Activated CD4-positive, CD25-positive, alpha-beta regulatory T cell treated with anti-CD3 and anti-CD28 coated beads, Interleukin-2, amount 50 U/mL, for 16 hours (primary cell): ENCODE measurements at places on chromosomes 11 and 22.
A peak's percentile ranks its signal among the peaks of the same experiment; 100 is the strongest.

DNA sequence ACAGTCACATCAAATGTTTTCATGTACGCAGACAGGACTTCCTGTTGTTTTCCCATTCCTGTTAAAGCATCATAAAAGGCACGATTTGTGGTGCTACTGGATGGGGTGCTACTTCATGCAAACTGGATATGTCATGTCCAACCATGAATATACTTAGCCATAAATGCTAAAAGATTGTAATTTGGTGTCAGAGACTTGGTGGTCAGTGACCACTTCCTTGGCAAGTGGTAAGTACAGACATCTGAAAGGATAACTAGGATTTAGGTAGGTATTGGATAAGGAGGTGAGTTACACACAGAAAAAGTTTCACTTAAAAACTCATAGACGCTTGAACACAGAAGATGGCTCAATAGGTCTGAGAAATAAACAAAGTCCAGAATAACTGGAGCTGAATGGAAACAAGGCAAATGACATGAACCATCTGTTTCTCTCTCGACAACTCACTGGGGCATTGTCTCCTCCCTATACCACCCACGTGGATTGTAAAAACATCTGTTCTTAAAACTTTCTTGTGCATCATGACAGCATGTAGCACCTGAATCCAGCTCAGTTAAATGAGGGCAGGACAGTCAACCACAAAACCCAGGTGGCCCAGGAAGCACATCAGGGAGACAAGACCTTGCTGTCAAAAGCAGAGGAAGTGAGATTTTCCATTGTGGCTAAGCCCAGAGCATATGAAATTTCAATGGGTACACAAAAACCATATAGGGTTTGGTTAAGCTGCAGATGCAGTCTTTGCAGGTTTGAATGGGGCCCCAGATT, 22.1 kb upstream of the IGLL5 start:
- no peak for DNase-seq

DNA sequence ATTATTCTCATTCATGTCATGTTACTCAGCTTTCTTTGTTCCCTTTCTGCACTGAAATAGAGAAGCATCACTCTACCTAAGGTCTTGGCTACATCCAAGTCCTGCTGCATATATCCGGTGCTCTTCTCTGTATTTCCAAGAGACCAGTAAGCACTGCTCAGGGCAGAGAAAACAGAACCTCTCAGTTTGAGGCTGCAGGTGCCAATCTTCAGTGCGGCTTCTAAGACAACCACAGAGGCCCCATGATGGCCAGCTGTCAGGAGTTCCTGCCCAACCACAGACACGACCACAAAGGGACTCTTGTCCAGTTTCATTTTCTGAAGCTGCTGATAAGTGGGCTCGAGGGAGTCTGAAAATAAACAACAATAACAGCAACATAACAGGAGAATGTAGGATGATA, 378.4 kb upstream of the PITPNB start:
- DNase-seq, result no peak

DNA sequence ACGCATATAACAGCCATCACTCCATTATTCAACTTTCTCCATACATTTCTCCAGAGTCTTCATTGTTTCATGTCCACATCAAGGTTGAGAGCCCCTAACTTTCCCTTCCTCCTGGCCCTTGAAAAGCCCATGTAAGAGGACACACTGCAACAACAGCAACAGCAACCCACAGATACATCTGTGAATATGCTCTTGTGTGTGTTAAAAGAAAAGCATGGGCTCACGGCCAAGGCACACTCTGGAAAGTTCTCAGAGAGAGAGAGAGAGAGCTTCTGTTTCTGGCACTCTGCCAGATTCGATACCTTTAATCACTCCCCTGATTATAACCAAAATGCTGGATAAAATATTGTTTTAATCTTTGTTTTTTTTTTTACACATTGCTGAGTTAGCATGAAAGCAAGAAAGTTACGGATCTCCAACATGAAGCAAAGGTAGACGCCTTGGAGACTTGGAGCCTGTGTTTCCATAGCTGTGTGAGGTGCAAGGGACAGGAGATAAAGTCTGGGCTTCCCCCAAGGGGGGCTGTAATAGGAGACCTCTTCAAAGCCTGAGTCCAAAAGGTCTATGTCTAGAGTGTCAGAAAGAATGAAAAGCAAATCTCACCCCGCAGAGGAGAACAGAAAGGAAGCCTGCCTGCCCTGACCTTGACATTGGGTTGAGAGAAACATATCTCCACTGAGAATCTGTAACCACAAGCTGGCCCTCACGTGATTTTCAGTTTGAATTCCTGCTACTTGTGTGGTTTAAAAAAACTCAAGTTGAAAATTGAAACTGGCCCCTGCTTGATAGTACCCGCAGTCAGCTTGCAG, 33.7 kb upstream of the MPPED1 start:
- no peak for DNase-seq

- no peak for DNase-seq
Observed at GRCh38 chr11:5631969-5632635, 7.3 kb downstream of the TRIM34 start.

DNA sequence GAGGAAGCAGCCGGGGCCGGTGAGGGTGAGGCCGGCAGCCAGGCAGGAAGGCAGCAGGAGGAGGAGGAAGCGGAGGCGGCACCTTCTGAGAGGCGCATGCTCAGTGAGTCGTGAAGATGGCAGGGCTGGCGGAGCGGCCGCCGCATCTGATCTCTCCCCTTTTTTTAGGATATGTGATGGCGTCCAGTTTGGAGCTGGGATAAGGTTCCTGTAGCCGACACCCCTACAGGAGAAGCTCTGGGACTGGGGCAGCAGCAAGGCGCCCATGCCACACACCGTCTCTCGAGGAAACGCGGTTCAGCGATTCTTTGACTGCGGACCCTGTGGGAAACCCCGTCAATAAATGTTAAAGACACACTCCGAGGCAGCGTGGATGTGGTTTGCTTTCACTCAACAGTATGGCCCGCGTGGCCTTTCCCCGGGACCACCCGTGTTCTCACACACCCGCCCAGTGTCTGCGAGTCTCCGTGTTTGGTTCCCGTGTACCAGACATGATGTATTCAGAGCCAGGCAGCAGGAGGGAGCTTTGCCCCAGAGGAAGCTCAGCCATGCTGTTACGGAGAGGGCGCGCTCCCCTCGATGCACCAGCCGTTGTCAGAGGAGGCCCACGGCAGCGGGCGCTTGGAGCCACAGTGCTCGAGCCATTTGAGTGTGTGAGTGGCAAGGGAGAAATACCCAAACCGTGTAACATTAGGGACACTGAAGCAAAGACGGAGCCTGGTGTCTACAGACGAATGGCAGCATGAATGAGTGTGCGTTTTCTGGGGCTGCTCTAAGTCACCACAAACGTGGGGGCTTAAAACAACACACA, 27.7 kb upstream of the PARVB start:
- DNase-seq, result peak; percentile 34

GRCh38 chr11:57491371-57492061, 24.0 kb downstream of the SLC43A1 start:
- DNase-seq, result no peak

DNA sequence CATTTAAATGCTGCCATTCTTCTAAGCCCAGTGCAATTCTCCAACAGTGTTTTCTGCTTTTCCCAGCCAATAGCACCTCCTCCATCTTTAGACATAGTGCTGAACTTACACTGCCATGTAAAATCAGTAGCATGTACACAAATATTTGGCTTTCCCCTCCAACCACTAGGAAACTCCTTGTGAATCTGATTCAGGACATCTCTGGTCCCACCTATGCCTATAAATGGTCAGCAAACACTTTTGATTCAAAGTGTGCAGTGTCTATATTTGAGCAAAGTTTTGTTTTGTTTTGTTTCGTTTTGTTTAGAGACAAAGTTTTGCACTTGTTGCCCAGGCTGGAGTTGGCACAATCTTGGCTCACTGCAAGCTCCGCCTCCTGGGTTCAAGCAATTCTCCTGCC, 24.8 kb downstream of the YPEL4 start:
- no peak for DNase-seq

GRCh38 chr11:33747979-33748378, 11.8 kb upstream of the CD59 start:
- DNase-seq, result no peak

DNA sequence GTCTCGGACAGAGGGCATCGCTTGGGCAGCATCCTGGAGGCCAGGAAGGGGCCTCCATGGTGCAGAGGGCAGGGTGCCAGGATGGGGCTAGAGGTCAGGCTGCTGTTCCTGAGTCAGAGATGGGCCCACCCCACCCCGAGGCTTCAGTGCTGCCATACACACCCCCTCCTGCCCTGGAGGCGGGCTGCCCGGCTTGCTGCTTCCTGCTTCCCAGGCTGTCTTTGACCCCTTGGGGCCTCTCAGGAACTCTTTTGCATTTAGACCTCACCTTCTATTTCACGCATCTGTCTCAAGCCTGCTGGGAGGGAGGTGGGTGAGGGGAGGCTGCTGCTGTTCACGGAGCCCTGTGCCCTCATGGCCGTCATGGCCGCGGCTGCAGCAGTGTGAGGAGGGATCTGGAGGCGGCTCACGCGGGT, 6.6 kb upstream of the GRAMD4 start:
- no peak for DNase-seq
